ENCODE measurements at places on chromosomes 2 and 18.

DNA sequence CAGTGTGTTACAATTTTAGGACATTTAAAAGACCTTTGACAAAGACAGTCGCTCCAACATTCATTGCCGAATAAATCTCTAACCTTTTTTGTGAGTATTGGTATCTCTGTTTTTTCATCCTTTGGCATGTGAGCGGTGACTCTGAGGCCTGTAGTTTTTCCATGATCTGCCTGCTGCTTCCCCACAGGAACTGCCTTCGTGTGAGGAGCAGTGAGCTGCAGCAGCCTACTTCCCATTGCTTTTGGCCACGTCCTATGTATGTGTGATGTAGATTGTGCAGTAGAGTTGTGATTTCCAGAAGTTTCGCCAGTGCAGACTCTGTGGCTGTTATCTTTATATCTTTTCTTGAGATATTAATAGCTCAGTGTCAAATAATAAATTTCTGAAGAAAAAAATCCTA, 79.8 kb downstream of the UGGT1 start:
- DNase-seq: no peak

DNA sequence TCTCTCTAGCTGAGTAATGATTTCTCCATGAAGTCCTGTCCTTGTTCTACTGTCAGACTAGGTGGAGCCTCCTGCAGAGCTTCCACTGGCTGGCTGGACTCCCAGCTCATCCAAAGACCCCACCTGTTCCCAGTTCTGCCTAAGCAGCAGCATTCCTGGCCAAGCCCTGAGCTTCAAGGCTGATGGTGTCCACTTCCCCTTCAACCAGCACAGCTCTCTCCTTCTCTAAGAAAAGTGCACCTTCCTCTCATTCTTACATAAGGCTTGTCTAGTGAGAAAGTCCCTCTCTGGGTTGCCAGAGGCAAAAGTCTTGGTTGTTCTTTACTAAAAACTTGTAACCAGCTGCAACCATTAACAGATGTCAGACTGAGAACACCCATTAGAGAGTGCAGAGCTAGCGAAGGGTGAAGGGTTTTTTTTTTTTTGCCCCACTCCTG, 58.9 kb downstream of the CXCR4 start:
- no peak for DNase-seq

DNA sequence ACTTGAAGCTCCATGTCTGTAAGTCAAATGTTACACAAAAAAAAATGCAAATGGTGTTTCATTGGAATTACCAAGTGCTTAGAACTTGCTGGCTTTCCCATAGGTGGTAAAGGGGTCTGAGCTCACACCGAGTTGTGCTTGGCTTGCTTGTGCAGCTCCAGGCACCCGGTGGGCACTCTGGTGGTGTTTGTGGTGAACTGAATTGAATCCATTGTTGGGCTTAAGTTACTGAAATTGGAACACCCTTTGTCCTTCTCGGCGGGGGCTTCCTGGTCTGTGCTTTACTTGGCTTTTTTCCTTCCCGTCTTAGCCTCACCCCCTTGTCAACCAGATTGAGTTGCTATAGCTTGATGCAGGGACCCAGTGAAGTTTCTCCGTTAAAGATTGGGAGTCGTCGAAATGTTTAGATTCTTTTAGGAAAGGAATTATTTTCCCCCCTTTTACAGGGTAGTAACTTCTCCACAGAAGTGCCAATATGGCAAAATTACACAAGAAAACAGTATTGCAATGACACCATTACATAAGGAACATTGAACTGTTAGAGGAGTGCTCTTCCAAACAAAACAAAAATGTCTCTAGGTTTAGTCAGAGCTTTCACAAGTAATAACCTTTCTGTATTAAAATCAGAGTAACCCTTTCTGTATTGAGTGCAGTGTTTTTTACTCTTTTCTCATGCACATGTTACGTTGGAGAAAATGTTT, 97.9 kb upstream of the IL1R2 start:
- DNase-seq: no peak

GRCh38 chr2:190457256-190457655, 49.1 kb downstream of the MFSD6 start:
- DNase-seq: no peak

- no peak for DNase-seq
These were observed 26.5 kb downstream of the AQP12B start for GRCh38 chr2:240655931-240656886.

GRCh38 chr2:158091647-158092046, 10.0 kb upstream of the UPP2 start:
- no peak for DNase-seq

GRCh38 chr2:129885735-129886134, 93.7 kb upstream of the RAB6C start:
- DNase-seq: no peak

DNA sequence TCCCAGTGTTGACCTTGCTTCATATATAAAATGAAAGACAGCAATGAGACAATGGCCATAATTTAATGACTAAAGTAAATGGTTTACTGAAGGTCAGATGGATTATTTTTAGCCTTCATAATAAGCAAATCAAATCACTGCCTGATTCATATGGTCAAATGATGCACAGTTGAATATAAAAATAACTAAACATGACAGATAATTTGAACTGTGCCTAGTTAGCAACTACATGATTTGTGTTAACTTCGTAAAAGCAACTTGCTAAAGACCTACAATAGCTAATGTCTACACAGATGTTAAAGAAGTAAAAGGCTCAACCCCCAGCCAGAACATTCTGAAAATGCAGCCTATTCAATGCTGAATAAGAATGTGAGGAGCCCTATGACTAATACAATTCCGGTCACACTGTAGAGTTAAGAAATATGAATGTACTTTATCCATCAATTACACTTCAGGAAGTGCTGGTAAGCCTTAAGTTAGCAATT, 590.8 kb upstream of the CDH2 start:
- no peak for DNase-seq

DNA sequence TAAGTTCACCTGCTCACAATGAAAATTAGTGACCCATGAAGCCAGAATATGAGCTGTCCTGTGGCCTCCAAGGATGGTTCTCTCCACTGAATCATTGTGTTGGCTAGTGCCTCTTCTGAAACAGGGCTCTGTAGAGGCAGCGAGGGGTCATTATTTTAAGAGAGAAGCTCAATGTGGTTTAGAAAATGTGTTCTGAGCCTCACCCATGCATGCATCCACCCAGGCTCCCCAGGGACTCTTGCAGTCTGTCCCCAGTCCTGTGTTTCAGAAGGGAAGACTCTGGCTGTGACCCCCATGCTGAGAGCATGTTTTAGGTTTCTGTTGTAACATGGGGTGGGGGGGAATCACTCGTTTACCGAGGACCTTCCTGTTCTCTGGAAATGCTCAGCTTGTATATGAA, 135.2 kb downstream of the RNF144A start:
- no peak for DNase-seq

GRCh38 chr2:231315896-231316295, 79.6 kb upstream of the B3GNT7 start:
- no peak for DNase-seq

DNA sequence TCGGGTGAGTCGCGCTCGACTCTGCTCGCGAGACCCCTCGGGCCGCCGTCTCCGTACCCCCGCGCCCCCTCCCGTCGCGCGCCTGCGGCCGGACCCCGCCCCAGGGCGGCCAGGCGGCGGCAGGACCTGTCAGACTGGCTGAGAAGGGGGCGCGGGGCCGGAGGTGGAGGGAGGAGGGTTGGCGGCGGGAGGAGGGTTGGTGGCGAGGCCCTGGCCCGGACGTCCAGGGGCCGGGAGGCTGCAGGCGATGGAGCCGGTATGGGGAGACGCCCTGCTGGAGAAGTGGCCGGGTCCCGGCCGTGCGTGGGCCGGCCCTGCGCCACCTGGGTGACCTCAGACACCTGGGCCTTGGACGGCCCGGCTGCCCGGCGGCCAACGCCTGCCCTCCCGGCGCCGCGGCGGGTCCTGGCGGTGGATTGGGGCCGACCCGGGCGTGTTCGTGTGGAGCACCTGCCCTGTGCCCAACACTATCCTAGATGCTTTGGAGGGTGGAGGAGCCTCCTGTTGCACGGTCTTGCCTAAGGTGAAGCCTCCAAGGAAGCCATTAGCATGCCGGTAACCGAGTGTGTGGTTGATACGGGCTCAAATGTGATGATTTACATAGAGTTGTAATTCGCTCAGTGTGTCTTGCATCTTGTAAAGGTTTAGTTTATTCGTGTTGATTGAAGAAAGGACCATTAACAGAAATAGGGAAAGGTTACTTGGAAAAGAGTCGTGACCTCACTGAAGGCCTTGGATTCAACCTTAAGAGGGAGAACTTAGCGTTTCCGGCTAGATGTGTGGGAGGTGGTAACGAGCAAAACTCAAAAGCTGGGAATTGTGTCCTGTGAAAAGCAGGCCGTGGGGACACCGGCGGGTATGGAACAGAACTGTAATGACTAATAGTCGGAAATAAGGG, 550 bp downstream of the MYL12B start:
- DNase-seq: no peak

DNA sequence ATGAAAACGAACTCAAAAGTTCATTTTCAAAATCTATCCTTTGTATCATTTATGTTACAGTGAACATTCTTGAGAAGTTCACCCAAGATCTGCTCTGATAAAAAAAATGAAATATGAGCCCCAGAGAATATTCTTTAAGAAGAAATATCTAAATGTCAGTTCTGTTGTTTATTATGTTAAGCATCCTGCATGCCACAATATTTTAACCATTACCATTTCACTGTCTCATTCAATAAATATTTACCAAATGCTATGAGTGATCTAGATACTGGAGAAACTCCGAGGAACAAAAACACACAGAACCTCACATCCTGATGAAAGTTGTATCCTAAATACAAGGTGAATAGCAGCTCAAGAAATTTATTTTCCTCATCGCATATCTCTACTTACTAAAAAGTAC, 170.2 kb downstream of the ZNF385B start:
- no peak for DNase-seq

DNA sequence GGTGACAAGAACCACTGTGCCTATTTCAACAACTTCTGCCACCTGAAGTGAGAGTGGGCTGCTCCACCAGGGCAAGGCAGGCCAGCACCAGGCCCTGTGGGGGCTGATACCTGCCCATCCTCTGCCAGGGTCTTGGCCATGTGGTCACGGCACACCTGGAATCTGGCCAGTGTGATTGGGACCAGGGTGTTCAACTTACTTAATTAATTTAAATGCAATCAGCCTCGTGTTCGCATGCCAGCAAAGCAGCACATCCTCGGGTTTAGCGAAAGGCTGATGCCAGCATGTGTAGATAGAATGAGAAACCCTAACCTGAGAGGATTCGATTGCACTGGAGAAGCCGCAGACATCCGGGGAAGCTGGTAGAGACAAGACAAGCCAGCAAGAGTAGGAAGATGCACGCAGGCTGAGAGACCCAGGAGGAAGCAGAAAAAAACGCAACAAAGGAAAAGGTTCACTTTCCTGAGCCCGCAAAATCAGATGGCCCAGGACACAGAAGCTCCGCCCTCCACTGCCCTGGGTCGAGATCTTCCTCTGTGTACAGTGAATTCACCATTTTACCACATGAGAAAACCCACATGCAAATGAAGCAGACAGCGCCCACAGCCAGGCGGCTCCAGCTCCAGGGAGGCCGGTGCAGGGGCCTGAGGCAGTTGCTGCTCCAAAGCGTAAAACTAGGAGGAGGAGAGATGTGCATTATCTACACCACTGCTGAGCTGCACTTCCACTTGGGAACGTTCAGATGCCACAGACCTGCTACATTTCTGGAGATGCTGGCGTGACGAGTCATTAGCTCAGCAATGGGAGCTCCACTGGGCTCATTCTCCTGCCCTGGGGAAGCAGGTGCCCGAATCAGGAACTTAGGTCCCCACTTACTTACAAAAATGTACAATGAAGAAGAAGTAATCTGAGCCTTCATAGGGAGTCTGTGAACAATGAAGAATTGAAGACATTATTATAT, 92.1 kb downstream of the TMEM18 start:
- no peak for DNase-seq

DNA sequence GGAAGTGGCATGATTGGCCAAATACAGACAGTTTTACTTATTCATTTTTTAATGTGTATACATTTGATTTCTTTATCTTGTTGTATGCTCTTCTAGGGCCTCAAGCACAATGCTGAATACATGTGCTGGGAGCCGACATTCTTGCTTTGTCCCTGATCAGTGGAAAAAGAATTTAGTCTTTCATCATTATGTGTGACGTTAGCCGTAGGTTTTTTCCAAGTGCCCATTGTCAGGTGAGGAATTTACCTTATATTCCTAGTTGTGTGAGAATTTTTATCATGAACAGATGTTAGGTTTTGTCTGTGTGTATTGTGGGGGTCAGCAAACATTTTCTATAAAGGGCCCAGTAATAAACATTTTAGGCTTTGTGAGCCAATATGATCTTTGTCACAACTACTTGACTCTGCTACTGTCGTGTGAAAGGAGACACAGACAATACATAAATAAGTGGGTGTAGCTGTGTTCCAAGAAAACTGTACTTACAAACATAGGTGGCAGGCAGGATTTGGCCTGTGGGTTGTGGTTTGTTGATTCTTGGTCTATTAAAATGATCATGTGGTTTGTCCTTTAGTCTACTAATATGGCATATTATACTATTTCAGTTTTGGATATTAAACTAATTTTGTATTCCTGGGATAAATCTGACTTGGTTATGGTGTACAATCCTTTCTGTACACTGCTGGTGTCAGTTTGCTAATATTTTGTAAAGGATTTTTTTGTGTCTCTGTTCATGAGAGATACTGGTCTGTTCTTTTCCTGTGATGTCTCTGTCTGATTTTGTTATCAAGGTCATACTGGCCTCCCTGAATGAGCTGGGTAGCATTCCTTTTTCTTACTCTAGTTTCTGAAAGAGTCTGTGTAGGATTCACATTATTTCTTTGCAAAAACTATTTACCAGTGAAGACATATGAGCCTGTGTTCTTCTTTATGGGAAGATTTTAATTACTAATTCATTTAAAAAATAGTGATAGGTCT, 132.2 kb upstream of the SMAD7 start:
- no peak for DNase-seq

- no peak for DNase-seq
These were observed 133.1 kb upstream of the CCDC195 start for GRCh38 chr2:224849264-224849663.

GRCh38 chr18:59957957-59958356, 58.2 kb downstream of the PMAIP1 start:
- DNase-seq: peak; percentile 86

GRCh38 chr2:216659276-216659675, 26.1 kb downstream of the IGFBP2 start:
- DNase-seq: no peak

Measured in PC-9 (cell line).